A549 treated with GW870086 at 1 μM for 4 hours (cell line): ENCODE measurements at places on chromosomes 6 and 20. TPM values are rescaled to one million over a fixed set of nuclear protein-coding genes. Genes with fewer than 3 reads are reported as not detected.

MOCS1 gene
- total RNA-seq: 1.3 to 2.8 TPM (median 2.1 TPM) in 5 replicates

RAB44 gene
- 0.02 to 0.06 TPM (median 0.05 TPM) in 4 of 5 replicates, not detected in the other for total RNA-seq

TMEM239 gene
- 0.06 TPM in 1 of 5 replicates, not detected in the others for total RNA-seq

BTN1A1 gene
- total RNA-seq: not detected in 5 replicates

CFAP61 gene
- 0.32 to 1.5 TPM (median 0.45 TPM) in 5 replicates for total RNA-seq

ZBTB12 gene
- total RNA-seq: 3.1 to 4.0 TPM (median 3.5 TPM) in 5 replicates

KIF13A gene
- 17.6 to 21.4 TPM (median 19.3 TPM) in 5 replicates for total RNA-seq

LY86 gene
- total RNA-seq: not detected in 5 replicates

SFTA2 gene
- not detected in 5 replicates for total RNA-seq

TPD52L2 gene
- total RNA-seq: 126 to 136 TPM (median 130 TPM) in 5 replicates

SIRPD gene
- total RNA-seq: not detected in 5 replicates

SAPCD1 gene
- total RNA-seq: 1.6 to 3.9 TPM (median 3.7 TPM) in 5 replicates
